ENCODE measurements at places on chromosomes 1 and 21. TPM values are rescaled to one million over a fixed set of nuclear protein-coding genes. Genes with fewer than 3 reads are reported as not detected.

SPATA21 gene
- 0.07 TPM for total RNA-seq

IGFN1 gene
- total RNA-seq, result not detected

AIRE gene
- 0.17 TPM for total RNA-seq

GPR37L1 gene
- total RNA-seq, result 0.11 TPM

SLC45A3 gene
- total RNA-seq, result 16.7 TPM

TMEM269 gene
- 0.44 TPM for total RNA-seq

TRIM58 gene
- total RNA-seq, result 1.7 TPM

FAM167B gene
- 2.1 TPM for total RNA-seq

KIF17 gene
- 3.4 TPM for total RNA-seq

PLEKHA6 gene
- total RNA-seq, result 2.1 TPM

COL11A1 gene
- 7.0 TPM for total RNA-seq

GRCh38 chr1:228120351-228120750 lies 11.3 kb upstream of the MRPL55 start:
- no peak for DNase-seq

DNA sequence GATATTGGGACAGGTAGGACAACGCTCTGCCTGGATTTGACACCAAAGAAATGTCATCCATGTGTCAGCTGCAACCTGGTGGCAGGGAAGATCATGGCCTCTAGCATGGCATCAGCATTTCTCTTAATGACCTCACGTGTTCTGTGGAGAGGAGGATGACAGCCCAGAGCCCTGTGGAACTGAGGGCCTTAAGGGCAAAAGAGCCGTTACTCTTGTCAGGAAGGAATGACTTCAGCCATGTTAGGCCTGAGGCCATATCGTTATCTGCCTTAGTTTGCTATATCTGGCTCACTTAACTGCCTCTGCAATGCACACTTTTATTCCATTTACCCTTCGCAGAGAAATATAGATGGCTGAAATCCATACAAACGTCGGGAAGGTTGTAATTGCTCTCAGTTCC lies 83.2 kb upstream of the PBX1 start:
- no peak for DNase-seq

- no peak for DNase-seq
Observed at GRCh38 chr1:162353702-162354101, 23.0 kb downstream of the SPATA46 start.

GRCh38 chr1:234606784-234607108 lies 3.2 kb downstream of the IRF2BP2 start:
- no peak for DNase-seq

DNA sequence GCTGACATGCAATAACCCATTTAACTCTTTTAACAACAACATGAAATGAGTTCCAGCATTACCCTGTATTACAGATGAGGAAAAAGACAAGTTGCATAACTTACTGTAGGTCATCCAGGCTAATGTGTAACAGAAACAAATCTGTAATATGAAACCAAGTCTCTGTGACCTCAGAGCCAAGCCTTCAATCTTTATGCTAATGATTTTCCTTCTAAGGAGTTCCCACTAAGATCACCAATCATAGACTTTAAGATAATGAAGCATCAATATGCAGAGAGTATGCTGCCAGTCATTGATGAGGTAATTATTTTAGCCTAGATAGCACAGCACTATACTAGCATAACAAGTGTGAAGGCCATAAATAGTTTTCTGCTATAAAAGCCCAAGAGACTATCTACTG lies 35.6 kb upstream of the RNPC3 start:
- no peak for DNase-seq

GRCh38 chr1:21626921-21627339 lies 42.2 kb downstream of the RAP1GAP start:
- no peak for DNase-seq

GRCh38 chr1:6301526-6301925 lies 40.6 kb upstream of the GPR153 start:
- DNase-seq, result no peak

DNA sequence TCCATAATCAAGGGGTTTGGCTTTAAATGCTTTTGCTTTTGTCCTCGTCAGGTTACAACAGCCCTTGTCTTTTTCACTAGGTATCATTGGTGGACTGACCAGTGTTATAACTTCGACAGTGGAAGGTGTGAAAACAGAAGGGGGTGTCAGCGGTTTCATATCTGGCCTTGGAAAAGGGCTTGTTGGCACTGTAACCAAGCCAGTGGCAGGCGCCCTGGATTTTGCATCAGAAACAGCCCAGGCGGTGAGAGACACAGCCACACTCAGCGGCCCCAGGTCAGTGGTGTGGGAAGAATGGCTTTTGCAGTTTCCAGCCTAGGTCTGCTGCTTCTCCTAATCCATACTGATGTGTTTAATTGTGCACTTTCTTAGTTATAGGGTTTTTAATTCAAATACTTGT lies 157.9 kb downstream of the DHRS3 start:
- DNase-seq, result no peak

GRCh38 chr1:161038523-161039153 lies at the start of gene TSTD1:
TSTD1 (minus strand) TSS chr1:161038964; CDS start chr1:161038889, 75 bp downstream.
- DNase-seq, result peak; percentile 87

GRCh38 chr1:182003025-182003725 lies 58.3 kb downstream of the ZNF648 start:
- no peak for DNase-seq

GRCh38 chr1:115337633-115338456 lies at the start of gene NGF:
NGF (minus strand) TSS chr1:115338249; CDS start chr1:115286795, 51,454 bp downstream.
- peak; percentile 80 for DNase-seq

DNA sequence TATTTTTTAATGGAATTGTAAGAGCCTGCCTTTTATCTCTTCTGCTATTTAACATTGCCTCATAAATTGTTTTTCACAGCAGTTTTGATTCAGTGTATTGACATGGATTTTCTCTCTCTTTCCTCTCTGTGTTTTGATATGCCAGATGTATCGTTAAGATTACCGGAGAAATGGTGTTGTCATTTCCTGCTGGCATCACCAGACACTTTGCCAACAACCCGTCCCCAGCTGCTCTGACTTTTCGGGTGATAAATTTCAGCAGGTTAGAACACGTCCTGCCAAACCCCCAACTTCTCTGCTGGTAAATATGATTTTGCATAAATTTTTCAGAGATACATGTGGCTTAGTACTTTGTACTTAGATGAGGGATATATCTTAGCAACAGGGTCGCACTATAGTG lies 23.1 kb upstream of the DYNLT5 start:
- no peak for DNase-seq

GRCh38 chr1:77120950-77121349 lies 98.3 kb downstream of the PIGK start:
- no peak for DNase-seq

DNA sequence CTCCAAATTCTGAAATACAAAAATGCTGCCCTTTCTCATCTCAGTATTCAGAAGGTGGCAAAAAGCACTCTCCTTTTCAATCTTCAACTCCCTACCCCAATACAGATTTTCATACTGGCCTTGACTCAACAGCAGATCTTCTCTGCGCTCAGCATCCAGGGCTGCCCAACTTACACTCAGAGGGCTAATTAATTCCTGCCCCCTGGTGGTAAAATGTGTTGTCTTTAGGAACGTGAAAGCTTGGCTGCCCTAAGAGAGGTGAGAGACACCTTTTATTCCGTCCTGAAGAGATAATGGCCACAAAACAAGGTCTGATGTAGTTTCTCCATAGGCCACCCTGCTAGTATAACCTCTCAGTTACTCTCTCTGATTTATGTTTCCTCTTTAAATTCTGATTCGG lies 25.0 kb downstream of the KRTAP24-1 start:
- DNase-seq, result peak; percentile 54

DNA sequence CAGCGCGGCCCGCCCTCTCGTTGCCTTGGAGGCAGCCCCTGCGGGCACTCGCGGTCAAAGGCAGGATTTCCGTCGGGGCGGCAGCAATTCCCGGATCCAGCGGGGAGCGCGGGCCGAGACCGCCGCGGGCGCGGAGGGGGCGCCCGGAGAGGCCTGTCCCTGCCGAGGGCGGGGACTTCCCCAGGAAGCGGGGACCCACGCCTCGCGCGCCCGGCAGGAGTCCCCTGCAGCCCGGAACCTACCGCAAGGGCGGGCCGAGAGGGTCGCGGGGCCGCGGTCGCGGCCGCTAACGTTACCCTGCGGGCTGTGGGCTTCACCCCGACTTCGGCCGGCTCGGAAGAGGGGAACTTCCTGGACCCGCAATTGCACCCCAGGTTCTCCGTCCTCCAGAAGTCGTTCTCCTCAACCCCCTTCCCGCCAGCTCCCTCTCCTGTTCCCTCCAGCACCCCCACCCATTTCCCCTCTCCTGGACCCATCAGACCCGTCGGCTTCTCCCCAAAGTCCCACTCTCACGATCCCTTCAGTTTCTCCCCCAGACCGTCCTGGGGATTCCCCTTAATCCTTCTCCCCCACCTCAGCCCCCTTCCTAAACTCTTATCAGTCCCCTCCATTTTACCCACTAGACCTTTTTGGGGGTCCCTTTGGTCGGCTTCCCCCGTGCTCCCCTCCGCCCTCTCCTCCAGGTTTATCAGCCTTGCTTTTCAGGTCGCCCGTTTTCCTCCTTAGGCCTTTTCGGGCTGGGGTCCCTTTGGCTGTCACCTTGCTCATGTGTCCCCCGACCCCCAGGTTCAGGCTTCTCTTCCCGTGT lies 604 bp downstream of the FGR start:
- no peak for DNase-seq

- DNase-seq, result no peak
Observed at GRCh38 chr1:111628153-111628552, 8.6 kb downstream of the RAP1A start.

DNA sequence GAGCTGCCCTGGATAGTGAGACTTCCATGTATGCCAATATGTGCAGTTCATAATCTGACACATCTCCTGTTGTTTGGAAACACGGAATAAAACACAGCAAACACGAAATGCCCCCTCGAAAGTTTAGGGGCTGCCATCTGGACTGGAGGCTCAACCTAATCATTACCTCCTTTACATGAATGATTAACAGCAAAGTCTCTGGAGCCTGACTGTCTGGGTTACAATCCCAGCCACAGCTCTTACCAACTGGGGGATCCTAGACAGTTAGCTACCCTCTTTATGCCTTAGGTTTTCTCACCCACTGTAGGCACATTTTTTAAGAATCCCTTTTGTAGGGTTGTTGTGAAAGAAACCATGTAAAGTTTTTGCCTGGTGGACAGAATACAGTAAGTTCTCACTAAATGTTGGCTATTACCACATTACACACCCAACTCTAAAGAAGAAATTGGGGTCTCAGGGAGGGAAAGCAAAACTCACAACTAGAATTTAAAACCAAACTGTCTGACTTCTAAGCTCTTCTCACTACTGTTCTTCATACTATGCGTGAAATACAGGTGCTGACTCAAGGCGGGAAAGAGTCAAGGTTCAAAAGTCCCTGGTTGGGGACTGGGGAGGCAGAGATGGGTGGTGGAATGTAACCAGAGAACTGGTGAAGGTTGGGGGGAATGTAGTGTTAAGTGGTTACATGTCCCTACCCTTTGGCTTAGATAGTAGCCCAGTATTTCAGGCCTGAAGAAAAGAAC lies 24.2 kb downstream of the CYP4A22 start:
- DNase-seq, result no peak

- no peak for DNase-seq
Observed at GRCh38 chr1:11842154-11843041, 5.2 kb downstream of the NPPA start.

DNA sequence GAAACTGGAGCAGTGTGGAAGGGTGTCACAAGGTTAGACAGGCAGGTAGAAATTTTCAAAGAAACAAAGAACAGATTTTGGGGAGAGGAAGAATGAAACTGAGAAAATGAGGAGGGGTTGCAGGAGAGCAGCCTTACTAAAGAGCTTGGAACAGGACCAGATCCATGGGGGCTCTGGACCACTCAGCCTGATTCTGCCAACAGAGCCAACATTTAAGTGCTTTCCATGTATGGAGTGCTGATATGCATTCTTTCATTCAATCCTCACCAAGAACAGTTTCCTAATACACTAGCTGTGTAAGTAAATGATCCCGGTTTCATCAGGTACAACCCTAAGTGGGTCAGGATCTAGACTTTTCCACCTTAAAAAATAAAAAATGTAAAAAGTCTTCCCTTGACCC lies 16.2 kb downstream of the LPGAT1 start:
- no peak for DNase-seq

DNA sequence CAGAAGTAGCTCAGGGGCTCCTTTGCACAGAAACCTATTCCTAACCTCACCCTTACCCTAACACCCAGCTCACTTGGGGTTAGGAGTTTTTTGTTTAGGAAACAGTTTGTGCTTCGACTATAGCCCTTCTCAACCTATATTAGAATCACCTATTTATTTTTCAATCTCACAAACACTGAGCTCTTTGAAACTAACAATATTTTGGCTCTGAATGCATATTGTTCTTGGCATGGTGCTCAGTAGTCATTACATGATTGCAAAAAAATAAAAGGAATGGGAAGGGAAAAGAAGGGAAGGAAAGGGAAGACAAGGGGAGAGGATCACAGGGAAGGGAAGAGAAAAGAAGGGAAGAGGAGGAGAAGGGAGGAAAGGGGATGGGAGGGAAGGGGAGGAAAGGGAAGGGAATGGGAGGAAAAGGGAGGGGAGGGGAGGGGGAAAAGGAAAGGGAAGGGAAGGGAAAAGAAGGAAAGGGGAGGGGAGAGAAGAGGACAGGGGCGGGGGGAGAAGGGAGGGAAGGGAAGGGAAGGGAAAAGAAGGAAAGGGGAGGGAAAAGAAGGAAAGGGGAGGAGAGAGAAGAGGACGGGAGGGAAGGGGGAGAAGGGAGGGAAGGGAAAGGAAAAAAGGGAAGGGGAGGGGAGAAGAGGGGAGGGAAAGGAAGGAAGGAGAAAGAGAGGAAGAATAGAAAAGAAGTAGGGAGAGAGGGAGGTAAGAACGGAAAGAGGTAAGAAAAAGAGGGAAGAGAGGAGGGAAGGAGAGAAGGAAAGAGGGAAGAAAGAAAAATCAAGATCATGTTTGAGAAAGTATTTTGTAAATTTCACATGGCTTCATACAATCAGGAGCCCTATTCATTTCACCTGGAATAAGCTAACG lies 484.1 kb upstream of the NFIA start:
- DNase-seq, result no peak

- DNase-seq, result no peak
Observed at GRCh38 chr1:91685994-91686393, 185.3 kb downstream of the CDC7 start.

- DNase-seq, result no peak
Observed at GRCh38 chr1:12573015-12573825, 44.8 kb downstream of the DHRS3 start.

GRCh38 chr1:17819129-17819802 lies 64.1 kb downstream of the ACTL8 start:
- DNase-seq, result peak; percentile 19

- DNase-seq, result no peak
Observed at GRCh38 chr1:229229721-229230139, 41.2 kb upstream of the RAB4A start.
